ENCODE measurements at places on chromosomes 12 and 14.

DNA sequence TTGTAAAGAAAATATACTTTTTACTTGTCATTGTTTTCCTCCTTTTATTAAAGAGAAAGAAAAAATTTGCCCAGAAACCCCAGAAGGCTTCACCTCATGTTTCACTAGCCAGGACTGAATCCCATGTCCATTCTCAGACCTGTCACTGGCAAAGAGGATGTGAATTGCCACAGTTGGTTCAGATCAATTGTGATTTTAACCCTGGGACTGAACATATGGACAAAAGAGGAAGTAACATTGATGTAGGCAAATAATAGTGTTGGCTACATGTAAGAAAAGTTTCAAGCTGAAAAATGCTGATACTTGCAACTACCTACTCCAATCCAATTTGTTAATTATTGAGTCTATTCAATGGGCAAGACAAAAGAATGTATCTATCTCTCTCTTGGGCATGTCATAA is 8.6 kb upstream of the CCDC196 start:
- no peak for DNase-seq

DNA sequence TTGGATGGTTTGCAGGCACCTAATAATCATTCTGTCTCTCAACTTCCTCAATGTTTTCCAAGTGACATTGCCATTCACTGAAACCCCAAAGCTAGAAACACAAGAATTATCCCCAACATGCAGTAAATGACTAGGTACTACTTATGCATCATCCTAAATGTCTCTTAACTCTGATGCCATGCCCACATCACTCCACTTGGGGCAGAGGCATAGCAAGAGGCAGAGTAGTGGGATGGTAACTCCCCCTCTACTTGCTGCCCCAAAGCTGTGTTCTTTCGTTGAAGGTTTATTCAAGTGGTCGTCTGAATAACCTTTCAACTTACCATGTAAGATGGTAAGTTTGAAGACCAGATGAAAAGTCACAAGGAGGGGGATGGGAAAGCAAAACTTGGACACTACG is 77.9 kb upstream of the SOX5 start:
- no peak for DNase-seq

DNA sequence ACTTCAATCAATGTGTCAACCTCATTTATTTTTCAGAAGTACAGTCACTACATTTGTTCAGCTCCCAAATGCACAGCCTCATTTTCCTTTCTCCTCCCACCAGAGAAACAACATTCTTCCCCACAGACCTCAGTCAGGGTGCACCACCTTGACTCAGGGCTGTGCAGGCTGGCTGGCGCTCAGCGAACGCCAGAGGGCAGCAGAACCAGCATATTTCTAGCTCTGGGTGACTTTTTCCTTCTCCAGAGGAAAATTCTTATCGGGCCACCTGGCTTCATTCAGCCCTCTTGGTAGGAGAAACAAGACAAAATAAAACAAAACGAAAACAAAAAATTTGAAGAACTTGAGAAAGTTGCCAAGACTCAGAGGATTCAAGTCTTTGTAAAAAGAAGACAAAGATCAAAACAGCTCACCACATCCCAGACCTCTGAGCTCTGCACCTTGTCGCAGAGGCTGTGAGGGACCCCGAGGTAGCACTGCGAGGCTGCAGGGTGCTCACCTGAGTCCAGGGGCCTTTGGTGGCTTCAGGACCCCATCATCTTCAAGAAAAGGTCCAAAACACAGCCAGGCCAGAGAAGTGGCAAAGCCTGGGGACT is 33.7 kb downstream of the PAH start:
- no peak for DNase-seq

DNA sequence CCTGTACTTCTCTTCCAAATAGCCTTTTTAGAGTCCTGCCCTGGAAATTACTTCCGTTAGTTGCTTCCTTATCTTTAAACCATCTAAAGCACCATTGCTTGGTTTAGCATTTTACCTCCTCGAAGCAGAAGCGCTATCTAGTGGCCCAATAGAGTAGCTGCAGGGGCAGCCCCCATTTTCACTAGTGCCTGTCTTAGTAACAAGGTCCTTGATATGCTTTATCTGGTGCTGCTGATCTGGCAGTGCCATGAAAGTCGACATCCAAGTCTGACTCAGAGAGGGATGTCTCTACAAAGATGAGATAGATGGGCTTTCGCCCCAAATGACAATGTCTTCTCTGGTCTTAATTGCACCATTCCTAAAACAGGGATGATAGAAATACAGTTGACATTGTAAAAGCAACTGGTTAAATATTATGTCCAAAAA is 25.0 kb upstream of the CIT start:
- no peak for DNase-seq

- no peak for DNase-seq
These were observed 110.9 kb upstream of the PLXNC1 start for GRCh38 chr12:94037444-94037843.

DNA sequence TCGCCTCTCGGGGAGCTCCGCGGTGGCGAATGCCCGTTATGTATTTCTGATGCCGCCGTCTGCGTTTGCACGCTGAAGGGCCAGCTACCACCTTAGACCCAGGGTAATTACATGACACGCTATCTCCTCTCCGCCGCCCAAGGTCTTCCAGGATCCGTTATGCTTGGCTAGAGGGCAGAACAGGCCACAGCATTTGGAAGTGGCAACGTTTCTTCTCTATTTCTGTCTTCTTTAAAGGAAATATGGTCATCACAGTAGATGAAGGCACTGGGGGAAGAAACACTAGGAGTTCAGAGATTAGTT is 861 bp upstream of the MDGA2 start:
- DNase-seq: no peak

DNA sequence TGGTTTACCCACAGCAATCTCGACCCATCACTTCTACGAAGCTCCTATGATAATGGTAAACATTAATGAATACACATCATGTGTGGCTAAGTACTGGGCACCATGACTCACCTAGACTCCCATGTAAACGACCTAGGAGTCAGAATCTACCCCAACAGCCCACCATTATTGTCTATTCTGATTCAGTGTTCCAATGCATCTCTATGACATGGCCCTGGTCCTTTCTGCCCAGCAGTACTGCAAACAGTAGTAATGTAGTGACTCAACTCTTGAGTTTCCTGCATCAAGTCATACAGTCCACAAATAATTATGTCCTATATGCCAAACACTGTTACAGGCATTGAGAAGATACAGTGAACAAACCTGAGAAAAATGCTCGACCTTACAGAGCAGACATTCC is 14.6 kb downstream of the GTF2A1 start:
- DNase-seq: no peak

DNA sequence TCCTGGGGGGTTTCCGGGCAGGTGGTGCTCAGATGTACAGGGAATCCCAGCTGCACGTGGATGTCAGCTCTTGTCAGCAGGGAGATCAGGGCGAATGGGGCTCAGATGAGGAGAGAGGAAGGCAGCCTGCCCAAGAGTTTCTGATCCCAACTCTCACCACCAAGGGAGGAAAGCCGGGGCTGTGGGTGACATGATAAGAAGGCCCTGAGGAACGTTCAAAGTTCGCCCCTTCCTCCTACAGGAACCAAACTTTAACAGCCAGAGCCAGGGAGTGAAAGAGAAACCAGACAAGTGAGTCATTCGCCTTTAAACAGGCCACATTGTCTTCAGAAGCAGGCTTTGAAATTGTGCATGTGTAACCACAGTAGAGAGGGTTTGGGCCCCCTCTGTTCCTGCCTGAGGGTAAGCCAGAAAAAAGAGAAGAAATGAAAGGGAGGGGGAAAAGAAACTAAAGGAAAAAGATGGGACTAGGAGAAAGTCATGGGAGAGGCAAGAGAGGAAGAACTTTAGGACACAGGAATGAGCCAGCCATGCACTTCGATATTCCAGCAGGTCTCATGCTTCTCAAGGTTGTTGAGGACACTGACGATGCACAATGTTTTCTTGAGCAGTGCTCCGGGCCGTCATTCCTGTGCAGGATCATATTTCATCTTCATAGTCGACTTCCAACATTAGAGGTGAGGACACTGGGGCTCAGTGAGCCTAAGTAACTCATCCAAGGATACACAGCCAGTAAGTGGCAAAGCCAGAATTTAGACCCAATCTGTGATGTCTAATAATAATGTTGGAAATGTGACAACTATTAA is 691.4 kb upstream of the TBX3 start:
- no peak for DNase-seq

DNA sequence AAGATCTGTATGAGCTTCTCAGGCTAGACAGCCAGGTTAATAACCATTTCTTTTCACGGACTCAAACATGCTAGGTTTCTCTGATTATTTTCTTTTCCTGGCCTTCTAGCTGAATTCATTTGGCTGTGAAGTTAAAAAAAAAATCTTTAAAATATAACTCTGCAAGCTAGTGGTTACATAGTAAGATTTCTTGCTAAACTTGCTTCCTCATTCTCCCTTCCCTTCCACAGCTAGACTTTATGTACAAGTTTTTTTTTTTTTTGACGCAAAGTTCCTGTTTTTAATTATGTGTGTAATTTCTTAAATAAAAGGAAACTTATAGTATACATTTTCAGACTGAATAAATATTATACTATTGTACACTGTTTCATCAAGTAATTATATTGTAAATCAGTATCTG is 145.4 kb downstream of the TMTC2 start:
- no peak for DNase-seq

DNA sequence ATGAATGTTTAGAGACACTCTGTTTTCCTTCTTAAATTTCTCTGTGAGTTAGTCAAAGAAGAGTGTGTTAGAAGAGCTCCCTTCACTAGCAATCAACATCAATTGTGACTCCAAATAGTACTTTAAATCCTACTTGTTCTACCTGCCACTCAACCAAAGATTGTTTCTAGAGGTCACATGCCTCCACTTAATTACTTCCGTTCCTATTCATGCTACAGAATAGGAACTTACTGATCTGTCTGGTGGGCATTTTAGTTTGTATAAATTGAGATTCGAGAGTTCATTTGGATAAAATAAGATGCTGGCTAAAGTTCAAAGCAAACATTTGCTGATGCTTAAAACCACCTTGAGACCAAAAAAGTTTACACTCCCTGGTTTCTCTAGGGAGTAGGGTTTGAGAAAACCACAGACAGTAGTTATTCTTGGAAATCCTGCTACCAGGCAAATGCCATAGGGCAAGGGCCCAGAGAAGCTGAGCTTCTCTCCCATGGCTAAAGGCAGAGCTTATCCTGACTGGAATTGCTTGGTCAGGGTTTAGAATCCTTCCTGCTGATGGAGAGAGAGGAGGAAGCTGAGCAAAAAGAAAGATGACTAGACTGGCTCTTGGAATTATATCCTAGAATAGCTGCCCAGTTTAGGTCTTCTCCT is 389.6 kb upstream of the ATP2B1 start:
- DNase-seq: no peak

GRCh38 chr12:33314223-33314622 is 125.4 kb downstream of the SYT10 start:
- DNase-seq: no peak

DNA sequence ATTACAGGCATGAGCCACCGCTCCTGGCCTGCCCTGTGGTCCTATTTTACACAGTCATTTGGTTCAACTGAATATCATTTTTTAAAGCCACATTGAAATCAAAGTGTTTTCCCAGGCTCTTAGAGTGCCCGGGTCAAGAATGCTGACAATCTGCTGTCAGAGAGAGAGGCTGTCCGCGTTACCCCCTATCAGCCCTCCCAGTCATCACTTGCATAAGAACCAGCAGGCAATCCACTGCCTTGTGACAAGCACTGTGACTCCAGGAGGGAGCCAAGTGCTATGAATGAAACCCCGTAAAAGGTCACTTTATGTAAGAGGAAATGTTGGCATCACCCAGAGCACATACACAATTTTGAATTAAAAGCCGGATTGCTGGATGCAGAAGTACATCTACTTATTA is 13.5 kb downstream of the PHLDA1 start:
- no peak for DNase-seq

GRCh38 chr12:31531893-31532292 is 59.0 kb downstream of the DENND5B start:
- no peak for DNase-seq

- no peak for DNase-seq
These were observed 1.7 kb downstream of the TIGAR start for GRCh38 chr12:4322726-4323125.

GRCh38 chr12:68878283-68878682 is 54.7 kb downstream of the CPM start:
- no peak for DNase-seq

DNA sequence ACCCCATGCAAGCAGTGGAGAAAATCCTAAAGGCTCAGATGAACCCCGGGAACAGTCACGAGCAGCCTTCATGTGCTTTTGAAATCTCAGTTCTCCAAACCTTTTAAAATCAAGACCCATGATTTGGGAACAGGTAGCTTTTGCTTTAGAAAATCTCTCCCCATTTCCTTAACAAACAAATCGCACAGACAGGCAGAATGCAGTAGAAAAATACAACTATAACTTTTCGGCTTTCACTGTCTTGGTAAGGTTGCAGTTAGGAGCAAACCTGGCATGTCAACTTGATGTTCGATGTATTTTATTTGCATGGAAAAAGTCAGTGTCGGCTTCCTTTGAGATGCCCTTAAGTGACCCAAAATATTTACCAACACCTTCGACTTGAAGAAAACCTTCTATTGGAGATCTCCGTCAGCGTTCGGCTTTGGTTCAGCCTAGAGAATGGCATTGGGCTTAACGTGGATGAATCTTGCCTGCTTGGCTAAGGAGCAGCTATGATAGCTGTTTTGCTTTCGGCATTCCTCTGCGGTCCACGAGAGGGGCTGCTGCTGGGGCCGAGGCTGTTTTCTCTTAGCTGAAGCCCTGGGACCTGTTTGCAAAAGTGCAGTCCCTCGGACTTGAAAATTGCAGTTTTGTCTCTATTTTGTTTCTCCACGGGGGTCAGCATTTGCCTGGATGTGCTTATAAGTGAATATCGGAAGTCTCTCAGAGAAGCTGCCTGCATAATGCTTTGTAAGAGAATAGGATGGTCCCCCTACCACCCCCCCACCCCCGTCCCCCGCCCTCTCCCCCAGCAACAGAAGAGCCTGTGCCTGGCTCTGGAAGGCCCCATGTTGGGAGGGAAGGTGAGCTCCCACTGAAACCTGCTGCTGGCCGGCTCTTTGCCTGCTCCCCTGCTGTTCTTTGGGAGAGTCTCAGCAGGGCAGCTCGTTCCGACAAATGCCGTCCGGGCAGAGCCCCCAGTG is 122.8 kb downstream of the AACS start:
- DNase-seq: no peak

DNA sequence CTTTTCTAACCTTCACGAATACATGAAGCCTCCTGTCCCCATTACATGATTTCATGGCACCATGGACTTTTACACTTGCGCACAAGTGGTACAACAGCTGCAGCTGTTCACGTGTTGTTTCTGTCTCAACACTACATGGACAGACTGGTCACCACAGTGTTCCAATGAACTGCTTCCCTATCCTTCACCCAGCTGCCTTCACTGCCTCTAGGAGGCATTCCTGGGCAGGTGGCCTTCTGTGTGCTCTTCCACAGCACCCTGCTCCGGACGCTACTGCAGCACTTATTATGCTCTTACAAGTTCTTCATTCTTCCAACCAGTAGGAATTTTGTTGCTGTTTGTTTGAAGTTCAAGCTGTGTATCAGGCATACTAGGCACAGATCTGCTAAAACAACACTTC is 1.5 kb downstream of the MTERF2 start:
- no peak for DNase-seq

GRCh38 chr12:54126696-54127537 is 61.9 kb downstream of the SMUG1 start:
- DNase-seq: no peak

All from cortex of kidney (tissue), 1 donor.